NCI-H187 (cell line): ENCODE measurements at places on chromosomes 7 and 10.

- no peak for DNase-seq
Observed at GRCh38 chr10:131695496-131696165, 205.2 kb upstream of the PPP2R2D start.

DNA sequence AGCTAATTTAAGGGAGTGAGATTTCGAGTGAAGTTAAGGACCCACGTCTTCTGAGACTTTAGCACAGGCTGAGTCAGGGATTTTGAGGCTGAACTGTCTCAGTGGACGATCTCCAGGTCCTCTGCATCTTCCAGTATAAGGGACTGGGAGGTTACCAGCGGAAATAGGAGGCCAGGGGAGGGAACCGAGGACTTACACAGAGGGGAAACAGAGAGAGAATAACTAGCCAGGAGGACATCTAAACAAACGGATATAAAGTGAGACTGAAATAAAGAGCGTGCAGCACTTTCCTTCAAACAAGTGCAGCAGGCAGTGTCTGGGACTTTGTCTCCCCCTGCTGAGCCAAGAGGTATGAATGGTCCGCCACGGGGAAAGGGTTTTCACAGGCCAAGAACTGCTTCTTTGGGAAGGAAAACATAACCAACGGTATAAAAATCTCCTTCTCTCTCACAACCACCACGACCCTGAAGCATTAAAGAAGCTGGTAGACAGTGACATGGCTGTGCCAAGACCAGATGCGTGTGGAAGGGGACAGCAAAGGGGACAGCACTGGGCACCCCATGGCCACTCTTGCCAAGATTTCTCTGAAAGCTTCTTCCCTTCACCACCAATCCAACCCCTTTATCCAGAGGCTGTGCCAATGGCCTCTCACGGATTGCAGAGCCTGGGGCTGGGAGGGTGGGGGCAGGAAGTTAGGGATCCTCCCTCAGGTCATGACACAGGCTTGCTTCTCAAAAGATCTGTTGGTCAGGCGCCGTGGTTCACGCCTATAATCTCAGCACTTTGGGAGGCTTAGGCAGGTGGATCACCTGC is 72.0 kb downstream of the SLC37A3 start:
- peak; percentile 37 for DNase-seq

GRCh38 chr7:78953726-78954363 is 499.6 kb downstream of the MAGI2 start:
- DNase-seq = no peak

DNA sequence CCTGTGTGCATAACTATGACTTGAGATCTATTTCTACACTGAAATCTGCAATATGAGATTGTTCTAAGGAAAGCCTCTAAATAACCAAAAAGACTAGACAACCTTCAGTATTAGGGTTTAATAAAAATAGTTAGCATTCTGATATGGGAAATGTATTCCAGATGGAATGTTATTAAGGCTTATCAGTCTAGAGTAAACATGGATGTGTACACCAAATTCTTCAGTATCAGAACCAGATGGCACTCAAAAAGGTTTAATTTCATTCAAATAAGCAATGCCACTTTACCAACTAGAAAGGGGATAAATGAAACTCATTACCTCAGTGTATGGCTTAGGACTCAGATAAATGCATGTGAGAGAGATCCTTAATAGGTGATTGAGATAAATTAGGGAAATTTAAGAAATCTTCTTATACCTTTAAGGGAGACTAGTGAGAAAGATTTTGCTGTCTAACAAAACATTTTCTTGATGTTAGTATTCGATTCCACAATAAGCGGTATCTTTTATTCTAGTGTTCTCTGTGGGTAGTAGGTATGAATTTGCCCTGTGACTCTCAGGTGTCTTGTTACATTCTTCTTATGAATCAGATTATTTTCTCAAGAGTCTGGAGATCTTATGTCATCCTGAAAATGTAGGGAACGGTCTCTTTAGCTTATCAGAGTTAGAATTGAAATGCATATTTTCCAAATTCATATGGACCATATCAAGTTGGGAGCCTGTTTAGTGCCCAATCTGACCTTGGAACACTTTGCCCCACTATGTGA is 159.2 kb downstream of the PRKG1 start:
- DNase-seq = no peak

GRCh38 chr10:102435529-102436233 is 3.3 kb upstream of the CUEDC2 start:
- no peak for DNase-seq

- peak; percentile 29 for DNase-seq
Observed at GRCh38 chr7:107874605-107875446, 16.2 kb upstream of the DLD start.

DNA sequence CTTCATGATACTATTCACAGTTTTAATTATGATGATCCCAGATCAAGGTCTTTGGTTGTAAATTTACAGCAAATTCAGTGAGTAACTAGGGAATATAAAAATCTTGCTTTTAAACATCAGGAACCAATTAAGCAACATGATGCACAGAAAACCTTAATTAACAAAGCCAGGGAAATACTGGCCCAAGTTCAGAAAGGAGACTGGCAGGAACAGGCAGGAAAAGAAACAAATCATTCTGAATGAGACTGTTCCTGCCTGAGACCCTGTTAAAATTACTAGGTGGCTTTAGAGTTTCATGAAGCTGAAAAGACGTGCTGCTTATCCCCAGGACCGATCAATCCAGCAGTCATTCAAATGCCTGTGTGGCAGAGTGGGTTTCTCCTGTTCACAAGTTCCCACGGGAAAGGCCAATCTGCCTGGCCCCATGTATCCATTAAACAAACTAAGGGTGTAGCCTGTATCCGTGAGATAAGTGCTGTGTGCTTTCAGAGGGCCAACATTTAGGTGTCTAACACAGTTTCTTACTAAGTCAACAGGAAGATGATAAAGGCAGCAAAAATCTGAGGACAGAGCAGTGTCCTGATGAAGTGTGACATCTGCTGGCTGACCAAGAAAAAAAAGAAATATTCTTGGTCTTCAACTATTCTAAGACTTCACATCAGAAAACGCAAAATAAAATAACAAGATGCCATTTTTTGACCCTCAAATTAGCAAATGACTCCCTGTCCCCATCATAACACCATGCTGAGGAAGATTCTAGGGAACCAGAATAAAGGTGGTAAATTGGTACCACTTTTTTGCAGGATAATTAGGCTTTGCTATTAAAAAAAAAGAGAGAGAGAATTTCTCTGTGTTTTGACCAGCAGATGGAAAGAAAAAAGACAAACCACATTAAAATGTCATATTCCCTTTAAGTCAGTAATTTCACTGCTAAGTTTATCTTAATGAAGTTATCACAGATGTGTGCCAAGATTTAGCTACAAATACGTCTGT is 34.2 kb downstream of the PUS7 start:
- no peak for DNase-seq
